ENCODE measurements at places on chromosomes 11 and 22.

DNA sequence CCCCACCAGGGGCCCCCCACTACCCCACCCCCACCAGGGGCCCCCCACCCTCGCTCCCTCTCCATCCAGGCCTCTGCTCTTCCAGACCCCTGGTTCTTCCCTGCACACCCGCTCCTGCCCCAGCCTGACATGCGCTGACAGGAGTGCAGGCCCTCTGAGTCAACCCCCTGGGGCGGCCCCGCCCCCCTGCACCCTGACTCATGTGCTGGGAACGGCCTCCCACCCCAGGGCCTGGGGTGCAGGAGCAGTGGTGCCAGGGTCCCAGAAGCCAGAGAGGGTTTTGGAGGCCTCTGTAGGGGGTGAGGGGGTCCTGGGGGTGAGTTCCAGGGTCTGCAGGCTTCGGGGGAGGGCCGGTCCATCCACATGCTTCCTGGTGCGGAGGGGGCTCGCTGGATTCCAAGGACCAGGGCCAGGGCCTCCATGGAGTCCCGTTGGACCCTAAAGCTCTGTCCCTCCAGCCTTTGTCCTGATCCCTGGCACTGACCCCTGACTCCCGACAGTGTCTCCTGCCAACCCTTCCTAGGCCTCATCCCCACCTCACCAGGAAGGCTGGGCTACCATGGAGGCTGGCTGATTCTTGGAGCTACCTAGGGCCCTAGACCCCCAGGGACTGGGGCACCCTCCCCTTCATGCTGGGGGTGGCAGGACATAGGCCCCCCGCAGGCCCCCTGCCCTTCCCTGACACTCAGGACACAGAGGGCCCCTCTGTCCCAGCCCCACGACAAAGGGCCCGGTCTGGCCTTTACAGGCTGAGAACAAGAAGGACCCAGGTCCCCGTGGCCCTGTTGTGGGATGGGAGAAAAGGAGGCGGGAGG is 583 bp upstream of the PKP3 start:
- no peak for DNase-seq

GRCh38 chr11:1481861-1482441 is 4.6 kb downstream of the MOB2 start:
- DNase-seq: no peak

DNA sequence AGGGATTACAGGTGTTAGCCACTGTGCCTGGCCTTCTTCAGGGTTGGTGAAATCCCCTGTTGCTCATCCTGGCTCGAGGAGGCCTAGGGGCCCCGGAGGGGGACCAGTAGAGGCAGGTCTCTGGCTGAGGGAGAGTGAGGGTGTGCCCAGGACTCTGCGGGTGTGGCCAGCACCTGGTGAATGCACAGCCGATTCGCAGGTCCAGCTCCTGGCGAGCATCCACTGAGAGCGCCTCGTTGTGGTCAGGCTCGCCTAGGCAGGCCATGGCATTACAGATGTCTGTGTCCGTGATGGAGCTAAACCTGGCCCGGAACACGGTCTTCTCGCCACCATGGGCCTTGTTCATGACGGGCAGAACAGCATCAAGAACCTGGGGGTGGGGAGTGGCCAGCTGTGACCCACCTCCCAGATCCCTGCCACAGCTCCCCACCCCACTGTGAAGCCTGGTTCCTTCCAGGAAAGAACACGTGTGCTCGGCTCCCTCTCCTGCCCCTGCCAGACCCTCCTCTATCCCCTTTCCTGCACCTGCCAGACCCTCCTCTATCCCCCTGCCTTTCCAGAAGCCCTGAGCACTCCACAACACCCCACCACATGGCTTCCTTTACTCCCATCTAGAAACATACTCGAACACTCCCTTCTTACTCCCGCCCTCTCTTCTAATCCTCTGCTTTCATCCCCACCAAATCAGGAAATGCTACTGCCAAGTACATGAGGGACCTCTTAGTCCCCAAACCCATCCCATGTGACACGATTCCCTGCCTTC is 12.4 kb downstream of the TOP3B start:
- no peak for DNase-seq

GRCh38 chr11:127965939-127966668 is 621.3 kb downstream of the ETS1 start:
- DNase-seq: no peak

DNA sequence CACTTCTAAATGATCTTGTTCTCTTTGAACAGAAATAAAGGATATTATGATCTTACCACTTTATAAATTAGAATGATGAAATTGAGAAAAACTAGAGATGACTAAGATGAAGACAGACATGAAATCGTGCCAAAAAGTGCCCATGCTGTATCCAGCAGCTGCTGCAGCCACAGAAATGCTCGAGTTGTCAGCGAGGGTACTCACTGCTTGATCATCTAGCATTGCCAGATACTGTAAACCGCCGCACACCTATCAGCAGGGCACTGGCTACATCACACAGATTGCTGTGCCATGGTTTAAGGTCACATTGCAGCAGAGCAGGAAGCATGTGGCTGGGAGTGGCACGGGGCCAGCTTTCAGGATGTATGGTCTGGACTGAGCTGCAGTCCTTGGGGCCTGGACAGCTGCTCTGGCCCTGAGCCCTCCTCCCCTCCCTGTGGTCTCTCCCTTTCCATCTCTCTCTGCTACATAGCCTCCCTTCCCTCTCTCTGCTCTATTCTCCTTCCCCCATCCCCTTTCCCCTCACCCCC is 51.0 kb upstream of the SEPTIN5 start:
- DNase-seq: no peak

- no peak for DNase-seq
Observed at GRCh38 chr22:19079691-19080090, 42.5 kb downstream of the DGCR2 start.

GRCh38 chr11:20310596-20311394 is 52.7 kb upstream of the HTATIP2 start:
- no peak for DNase-seq

DNA sequence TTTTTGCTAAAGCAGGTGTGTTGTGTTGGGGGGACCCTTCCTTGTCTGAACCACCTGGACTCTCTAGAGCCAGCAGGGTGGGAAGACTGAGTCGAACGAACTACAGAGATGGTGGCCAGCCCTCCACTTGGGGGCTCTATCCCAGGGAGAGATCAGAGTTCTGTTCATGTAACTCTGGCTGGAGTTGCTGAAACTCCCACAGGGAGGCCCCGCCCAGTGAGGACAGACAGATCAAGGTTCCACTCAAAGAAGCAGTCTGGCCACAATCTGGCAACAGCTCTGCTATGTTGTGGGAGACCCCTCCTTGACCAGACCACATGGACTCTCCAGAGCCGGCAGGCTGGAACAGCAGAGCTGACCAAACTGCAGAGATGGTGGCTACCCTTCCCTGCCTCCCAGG is 20.2 kb upstream of the OR5AK2 start:
- no peak for DNase-seq

- DNase-seq: no peak
Observed at GRCh38 chr11:44865866-44866272, 84.8 kb downstream of the TP53I11 start.

- DNase-seq: no peak
Observed at GRCh38 chr11:35655856-35656255, 6.7 kb upstream of the TRIM44 start.

DNA sequence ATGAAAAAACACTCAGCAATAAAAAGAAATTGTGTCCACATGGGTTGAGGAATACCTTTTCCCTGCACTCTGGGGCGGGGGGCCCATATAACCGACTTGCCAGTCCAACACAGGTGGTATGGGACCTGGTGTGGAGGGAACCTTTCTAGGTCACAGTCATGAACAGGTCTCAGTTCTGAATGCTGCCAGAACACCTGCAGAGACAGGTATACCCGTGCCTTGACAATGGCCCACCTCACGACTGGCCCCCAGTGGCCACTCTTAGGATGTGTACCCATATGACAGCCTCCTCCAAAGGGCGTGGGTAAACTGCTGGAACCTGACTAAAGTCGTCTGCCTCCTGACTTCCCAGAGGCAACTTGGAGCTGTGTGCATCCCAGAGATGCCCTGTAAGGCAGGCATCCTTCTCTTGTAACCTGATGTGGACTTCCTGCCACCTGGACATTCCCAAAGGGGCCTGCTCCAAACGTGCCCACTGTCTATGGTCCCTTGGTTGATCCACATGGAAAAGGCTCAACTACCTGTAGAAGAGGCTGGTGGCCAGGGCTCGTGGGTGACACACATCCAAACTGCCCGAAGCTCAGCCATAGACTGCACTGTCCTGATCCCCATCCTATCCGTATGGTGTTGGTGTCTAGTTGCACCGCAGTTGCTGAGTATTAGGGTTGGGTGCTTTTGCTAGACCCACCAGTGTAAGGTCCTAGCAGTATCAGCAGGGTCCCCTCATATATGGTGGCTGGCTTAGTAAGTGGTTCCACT is 859.3 kb downstream of the BRD1 start:
- peak; percentile 35 for DNase-seq

GRCh38 chr22:46761539-46762237 is 762 bp upstream of the TBC1D22A start:
- DNase-seq: no peak

GRCh38 chr11:27201454-27202302 is 161.1 kb downstream of the BBOX1 start:
- no peak for DNase-seq

GRCh38 chr22:30906946-30907345 is 61.6 kb downstream of the MORC2 start:
- no peak for DNase-seq

DNA sequence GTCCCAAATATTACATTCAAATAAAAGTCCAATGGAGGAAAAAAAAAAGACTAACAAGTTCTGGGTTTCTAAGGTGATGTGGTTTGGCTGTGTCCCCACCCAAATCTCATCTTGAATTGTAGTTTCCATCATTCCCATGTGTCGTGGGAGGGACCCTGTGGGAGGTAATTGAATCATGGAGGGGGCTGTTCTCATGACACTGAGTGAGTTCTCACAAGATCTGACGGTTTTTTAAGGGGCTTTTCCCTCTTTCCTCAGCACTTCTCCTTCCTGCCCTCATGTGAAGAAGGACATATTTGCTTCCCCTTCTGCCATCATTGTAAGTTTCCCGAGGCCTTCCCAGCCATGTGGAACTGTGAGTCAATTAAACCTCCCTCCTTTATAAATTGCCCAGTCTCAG is 7.9 kb upstream of the MS4A2 start:
- DNase-seq: no peak

DNA sequence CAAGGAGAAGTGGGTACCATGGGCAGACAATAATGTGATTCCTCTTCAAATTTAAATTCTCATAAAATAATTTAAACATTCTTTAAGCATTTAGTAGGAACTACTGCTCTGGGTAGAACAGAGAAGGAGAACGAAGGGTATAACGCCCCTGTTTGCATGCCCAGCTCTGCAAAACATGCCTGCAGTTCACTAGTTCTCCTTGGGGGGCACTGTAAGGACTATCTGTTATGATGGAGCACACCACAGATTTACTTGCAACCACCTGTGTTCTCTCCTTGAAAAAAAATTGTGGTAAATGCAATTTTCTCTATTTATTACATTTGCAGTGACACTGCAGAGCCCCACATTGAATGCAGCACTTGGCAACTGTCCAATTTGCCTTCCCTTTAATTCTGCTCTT is 100.3 kb downstream of the GUCY1A2 start:
- DNase-seq: no peak

Measured in activated T-cell treated with anti-CD3 and anti-CD28 coated beads, Interleukin-2, amount 50 U/mL, for 1 hour (primary cell).